ENCODE measurements at places on chromosomes 7 and 10.

GRCh38 chr10:2618690-2619089 is 448.7 kb upstream of the PFKP start:
- DNase-seq, result no peak

DNA sequence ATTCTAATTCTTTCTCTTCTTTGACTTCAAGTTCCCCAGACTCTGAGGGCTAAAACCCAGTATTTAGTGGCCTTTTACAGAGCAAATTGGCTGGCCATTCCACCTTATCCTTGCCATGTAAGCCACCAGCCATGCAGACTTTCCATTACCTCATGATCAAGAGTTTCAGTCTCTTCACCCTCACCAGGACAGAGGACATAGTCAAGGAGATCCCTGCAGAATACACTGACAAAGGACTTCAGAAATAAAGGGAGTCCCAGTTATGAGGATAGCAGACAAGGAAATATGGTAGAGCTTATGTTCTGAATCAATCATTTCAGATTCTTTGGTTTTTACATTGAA is 1080.4 kb upstream of the C7orf33 start:
- no peak for DNase-seq

GRCh38 chr7:158123214-158123613 is 464.4 kb downstream of the PTPRN2 start:
- no peak for DNase-seq

- DNase-seq, result no peak
Observed at GRCh38 chr10:86684331-86685097, 16.2 kb downstream of the LDB3 start.

DNA sequence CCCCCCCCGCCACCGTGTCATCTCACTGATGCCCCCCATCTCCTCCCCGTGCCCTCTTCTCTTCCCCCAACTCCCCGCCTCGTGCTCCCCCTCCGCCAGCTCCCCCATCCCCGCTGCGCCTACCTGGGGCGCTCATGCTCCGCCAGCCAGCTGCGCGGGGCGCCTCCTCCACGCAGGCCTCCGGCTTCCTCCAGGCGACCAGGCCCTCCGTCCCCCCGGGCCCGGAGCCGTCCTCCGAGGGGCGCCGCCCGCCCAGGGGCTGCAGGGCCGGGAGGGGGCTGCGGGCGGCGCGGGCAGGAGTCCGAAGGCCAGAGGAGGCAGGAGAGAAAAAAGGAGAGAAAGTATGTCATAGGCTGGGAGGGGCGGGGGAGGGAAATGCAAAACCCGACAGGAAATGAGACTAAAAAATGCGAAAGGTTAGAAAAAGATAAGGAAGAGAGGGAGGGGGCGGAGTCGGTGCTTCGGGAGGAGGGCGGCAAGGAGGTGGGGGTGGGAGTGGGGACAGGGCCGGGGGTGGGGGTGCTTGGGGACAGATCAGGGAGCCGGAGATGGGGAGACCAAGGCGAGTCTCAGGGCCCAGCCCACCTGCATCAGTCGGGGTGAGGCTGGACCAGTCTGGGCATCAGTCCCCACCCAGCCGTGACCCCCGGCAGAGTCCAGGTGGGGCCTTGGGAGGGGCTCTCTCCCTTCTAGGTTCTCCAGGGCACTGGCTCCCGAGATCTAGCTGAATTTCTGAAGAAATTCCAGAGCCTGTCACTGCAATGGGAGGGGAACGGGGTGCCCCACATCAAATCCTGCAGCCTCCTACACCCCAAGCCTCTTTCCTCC is at the start of gene CARD11:
Gene CARD11 (minus strand): TSS at position 324 of the 828 bp plus-strand sequence. CDS start 85,361 bp downstream, outside the sequence.
- no peak for DNase-seq
